ENCODE measurements at places on chromosomes 7 and 10.

- DNase-seq = no peak
Observed at GRCh38 chr7:47647918-47648250, 66.0 kb upstream of the TNS3 start.

- no peak for DNase-seq
Observed at GRCh38 chr10:113945075-113945686, 90.7 kb downstream of the NHLRC2 start.

- no peak for DNase-seq
Observed at GRCh38 chr10:17805330-17805729, 3.8 kb upstream of the MRC1 start.

DNA sequence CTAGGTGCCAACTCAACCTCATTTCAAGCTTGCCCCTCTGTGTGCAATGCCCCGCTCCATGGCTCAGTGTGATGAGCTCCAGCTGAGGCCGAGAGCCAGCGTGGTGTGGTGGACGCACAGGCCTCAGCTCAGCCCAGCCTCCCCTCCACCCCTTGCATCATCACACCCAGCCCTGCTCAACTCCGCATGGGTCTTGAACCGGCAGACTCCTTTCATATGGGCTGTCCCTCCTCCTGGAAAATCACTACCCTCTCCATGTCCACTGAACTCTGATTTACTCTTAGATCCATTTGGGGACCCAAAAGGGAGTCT is 16.6 kb upstream of the SLC18A3 start:
- no peak for DNase-seq

- no peak for DNase-seq
Observed at GRCh38 chr10:20858292-20859124, 38.6 kb downstream of the NEBL start.

DNA sequence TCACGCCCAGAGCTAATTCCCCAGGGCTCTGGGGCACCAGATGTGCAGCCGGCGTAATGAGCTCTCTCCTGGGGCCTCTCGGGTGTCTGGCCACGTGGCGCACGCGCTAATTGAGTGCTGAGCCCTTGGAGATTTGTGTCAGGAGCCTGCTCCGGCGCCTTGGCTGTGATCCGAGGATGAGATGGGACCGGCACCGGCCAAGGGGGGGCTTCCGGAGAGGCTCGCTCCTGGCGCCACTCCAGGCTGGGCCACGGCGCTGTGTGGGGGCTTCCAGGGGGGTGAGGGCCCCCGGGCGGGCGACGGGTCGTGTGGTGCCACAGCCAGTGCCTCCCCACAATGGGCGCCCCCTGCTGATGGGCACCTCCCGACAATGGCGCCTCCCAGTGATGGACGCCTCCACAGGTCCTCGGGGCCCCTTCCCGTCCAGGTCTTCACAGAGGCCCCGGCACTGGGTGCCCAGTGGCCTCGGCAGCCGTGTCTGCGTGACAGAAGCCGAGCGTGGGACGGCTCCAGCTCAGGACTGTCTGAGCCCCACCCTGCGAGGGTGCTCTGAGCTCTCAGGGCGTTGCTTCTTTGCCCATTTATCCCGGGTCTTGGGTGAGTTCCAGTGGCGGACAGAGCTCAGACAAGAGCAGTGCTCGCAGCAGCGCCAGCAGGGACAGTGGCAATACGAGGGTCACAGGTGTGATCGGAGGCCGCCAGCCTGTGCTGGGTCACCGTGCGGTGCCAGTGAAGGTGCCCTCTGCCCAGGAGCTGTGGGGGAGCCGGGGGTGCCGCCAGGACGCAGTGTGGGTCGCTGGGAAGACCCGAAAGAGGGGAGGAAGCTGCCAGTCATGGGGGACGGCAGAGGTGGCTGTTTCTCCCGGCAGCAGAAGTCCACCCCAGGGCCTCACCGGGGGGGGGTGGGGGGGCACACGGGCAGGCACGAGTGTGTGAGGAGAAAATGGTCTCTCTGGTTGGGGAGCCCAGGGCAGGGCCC is 8.2 kb upstream of the NKX6-2 start:
- DNase-seq = no peak

DNA sequence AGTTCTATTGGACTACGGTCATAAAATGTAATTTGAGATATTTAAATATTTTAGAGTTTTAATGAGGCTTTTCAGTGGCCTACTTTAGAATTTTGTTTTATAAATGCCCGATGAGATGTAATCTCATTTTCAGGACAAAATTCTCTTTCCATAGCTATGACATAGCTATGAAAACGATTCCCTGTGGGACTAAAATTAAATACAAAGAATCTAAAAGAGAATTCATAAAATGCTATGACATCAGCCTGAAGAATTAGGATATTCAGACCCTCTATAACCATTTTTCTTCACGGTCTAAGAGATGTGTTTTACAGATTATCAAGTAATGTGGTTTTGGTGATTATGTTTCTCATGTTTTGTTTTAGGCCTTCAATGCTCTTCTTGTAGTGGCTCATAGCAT is 48.2 kb upstream of the ODAD2 start:
- DNase-seq = no peak

DNA sequence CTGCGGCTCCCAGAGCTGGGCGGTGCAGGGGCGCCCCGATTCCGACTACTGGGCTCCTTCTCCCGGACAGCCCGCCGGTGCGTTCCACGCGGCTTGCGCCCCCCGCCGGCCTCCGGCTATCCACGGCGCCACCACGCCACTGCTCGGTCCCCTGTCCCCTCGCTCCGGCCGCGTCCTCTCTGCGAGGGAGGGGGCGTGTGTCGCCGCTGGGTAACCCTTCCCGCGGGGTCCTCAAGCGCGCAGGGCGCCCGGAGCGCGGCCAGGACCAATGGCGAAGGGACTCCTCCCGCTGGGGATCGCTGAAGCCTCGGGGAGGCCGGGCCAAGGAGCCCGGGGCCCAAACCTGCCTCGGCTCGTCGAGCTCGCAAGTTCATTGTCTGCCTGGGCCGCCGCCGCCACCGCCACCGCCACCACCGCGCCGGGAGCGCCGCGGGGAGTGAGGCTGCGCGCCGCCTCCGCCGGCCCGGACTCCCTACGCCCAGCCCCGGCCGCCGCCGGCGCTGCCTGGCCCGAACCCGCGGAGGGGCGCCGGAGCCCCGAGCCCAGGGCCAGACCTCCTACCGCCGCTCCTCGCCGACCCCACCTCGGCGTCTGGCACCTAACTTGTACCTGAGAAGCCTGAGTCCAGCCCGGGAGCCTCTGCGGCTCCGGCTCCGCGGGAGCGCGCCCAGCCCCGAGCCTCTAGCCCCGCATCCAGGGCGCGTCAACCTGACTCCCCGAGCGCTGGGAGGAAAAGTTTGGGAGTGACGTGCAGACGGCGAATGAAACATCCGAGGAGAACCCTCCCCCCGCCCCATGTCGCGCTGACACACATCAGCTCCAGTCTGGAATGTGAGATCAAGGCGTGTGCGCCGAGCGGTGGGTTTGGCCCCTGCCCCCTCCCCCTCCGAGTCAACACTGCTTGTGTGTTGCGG is at the start of gene CHST15:
CHST15 (minus strand) TSS at position 739 of the 914 bp plus-strand sequence. CDS start 47,386 bp downstream, outside the sequence.
- peak; percentile 53 for DNase-seq

DNA sequence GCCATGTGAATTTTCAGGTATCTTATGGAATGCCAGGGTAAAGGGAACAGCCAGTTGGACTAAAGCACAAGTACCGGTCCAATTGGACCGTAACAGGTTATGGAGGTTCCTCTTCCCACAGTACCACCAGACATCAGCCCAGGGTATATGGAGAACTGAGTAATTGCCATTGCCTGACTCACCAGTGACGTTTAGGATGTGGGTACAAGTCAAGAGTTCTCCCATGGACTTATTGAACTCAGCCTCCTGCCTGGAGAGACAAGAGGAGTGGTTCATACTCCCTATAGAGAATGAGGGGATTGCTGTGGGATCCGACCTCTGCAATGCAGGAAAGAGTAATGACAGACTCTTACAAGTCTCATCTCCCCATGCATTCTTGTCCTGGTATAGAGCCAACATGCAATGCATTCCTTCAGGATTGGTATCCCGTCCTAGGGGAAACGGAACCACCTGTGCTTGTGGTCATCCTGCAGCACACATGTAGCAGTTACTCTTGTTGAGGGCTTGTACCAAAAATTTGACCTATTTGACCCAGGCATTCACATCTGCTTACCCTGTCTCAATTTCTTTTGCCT is 30.7 kb upstream of the ELOVL3 start:
- no peak for DNase-seq

DNA sequence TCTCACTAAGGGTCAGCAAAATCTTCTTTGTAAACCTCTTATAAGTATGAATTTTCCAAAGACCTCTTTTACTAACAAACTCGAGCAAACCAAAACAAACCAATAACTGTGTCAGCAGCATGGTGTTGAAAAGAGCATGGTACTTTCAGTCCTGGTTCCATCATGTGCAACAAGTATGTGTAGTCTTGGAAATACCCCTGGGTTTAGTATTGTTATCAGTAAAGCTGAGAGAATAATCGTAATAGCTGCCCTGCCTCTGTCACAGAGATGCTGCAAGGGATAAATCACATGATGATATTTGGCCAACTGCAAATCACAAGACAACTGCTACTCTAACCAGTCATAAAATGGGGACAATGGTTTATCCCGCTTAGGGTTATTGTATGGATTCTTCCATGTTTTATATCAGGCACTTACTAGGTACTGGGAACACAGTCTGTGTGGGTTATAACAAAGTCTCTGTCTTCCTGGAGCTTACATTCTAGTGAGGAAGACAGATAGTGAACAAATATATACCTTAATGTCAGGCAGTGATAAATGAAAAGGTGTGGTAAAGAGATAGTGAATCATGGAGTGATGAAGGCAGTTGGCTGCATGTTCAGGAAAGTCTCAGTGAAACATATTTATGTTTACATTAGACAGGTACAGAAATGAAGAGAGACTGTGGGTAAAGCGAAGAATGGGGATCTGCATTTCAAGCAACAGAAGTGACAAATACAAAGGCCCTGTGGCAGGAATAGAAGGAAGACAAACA is 60.5 kb upstream of the C10orf90 start:
- no peak for DNase-seq

DNA sequence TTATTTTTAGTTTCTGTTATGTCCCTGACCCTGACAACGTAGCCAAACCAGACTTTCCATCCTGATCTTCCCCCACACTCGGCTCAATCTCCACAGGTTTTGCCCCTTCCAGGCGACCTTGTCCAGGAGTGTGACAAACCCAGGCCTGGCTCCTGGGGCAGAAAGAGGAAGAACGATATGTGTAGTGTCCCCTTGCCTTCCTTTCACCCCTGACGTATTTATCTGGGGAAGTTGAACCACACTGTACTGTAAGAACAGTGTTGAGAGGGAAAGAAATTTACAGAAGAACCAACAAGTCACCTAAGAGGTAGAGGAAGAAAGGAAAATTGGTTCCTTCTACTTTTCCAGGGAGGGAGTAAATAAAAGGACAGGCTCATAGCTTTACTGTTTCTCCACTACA is 158.0 kb downstream of the VTI1A start:
- DNase-seq = no peak

DNA sequence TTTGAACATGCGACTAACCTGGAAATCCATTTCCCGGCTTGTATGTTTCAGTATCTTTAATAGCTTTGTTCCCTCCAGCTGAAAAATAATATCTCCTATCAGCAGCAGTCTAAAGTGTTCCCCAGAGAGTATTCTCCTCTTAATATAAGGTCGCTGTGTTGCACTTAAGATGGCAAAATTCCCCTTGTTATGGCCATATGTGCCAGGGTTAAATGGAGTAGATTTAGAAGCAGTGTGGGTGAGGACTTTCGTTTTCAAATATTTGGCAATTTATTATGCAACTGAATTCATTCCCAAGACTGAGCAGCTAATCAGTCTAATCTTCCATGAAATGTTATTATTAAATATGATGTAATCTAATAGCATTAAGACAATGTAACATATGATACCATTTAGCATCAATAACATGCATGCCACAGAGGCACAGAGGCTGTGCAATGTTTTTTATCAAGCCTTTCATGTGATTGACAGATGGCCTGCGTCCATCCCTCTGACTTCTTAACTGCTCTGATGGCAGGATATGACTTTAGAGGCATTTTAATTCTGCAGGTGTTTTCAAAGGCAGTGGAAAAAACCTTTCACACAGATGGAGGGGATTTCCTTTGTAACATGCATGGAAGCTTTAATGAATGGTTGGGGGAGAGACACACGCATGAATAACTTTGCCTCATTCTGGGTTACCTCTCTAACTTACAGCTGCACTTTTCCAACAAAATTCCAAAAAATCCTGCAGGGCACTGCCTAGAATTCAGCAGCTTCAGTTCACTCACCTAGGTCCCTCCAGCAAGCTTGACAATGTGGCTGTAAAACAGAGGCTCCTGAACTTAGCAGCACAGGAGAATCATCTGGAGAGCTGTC is 55.1 kb upstream of the ZPBP start:
- no peak for DNase-seq

DNA sequence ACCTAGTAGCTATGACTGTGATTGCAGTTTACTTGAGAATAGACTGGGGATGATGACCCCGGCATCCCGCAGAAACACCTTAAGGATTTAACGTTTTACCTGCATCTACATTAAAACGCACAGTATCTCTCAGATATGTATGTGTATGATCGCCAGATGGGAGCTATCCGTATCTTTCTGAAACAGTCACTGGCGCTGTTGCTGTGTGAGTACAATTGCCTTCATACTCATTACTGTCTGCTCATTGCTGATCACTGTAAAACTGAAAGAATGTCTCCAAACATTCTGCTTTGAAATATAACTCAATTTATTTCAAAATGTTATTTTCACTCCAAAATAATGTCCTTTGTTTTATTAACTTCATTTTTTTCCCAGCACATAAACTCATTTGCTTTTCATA is 388.9 kb upstream of the AKR1E2 start:
- DNase-seq = no peak

GRCh38 chr10:52879091-52879807 is 106.7 kb upstream of the MBL2 start:
- DNase-seq = no peak

GRCh38 chr7:29100924-29101323 is 45.4 kb downstream of the CPVL start:
- DNase-seq = no peak

DNA sequence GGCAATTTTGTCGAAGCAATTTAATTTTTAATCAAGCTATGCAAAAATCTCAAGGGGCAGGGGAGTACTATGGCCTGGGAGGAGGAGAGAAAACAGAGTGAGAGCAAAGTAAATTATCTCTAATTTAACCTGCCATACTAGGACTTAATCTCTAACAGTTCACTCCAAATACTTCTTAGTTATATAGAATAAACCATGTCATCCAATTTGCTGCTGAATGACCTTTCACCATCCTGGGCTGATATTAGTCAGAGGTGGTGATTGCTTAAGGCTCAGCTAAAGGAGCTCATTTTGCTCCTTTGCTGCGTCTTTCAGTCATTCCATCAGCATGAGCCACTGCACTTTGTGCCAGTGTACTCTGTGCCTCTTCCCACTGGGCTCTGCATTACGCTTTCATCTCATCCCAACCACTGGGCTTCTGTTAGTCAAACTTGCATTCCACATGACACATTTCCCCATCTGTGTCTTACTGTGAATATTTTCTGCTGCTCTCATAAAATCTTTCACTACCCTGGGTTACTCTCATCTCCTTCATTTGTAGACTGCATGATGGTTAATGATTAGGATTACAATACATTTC is 84.3 kb downstream of the CD36 start:
- DNase-seq = peak; percentile 44

- DNase-seq = no peak
Observed at GRCh38 chr10:132985546-132985900, 43.2 kb upstream of the CFAP46 start.

GRCh38 chr7:140671966-140672365 is 779 bp upstream of the ADCK2 start:
- DNase-seq = no peak

Data from ureter (tissue), 1 donor.